Cardiac ventricle fibroblast (primary cell): ENCODE measurements at places on chromosomes 2 and 18. TPM values are rescaled to one million over a fixed set of nuclear protein-coding genes. Genes with fewer than 3 reads are reported as not detected.

Gene SLC16A14
- total RNA-seq, result 0.06 TPM in 1 of 2 replicates, not detected in the other

Gene PTPN18
- total RNA-seq, result 17.6 and 30.6 TPM in 2 replicates

Gene CHN1
- 12.5 and 14.0 TPM in 2 replicates for total RNA-seq

Gene SPR
- total RNA-seq, result 18.3 and 21.0 TPM in 2 replicates

Gene CHMP1B
- total RNA-seq, result 33.3 and 38.2 TPM in 2 replicates

Gene IGFBP5
- total RNA-seq, result 5.1 and 5.3 TPM in 2 replicates

Gene ETAA1
- 13.2 TPM in 2 replicates for total RNA-seq

Gene CSRNP3
- total RNA-seq, result 0.81 and 2.7 TPM in 2 replicates

Gene POTEC
- not detected in 2 replicates for total RNA-seq

Gene RAD51AP2
- total RNA-seq, result not detected in 2 replicates

Gene CRYBA2
- not detected in 2 replicates for total RNA-seq
